Activated naive CD8-positive, alpha-beta T cell treated with anti-CD3 and anti-CD28 coated beads for 36 hours (primary cell): ENCODE measurements at places on chromosomes 3 and 15. TPM values are rescaled to one million over a fixed set of nuclear protein-coding genes. Genes with fewer than 3 reads are reported as not detected.

The RASL12 gene
- total RNA-seq: not detected

DNA sequence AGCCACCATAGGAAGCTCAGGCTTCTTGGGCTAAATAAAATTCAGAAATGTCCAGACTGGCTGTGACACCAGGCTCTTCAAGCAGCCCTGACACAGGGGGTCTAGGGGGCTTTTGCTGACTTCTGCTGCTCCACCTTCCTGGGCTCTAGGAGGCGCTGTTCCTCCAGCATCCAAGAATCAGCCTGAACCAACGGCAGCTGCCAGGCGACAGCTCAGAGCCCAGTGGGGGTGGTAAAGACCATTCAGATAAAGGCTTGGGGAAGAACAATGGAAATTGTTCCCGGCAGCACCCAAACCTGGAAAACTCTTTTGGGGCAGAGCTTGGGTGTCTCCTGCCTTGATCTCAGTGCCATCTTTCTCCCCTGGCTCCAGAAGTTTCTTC lies 21.6 kb upstream of the PSTPIP1 start:
- no peak overlapping the region for H3K4me3 ChIP-seq
- H3K36me3 ChIP-seq: no peaks in the 10 kb centered on the region
- no peaks in the 10 kb centered on the region for H3K27me3 ChIP-seq
- peak; percentile 71 for DNase-seq

DNA sequence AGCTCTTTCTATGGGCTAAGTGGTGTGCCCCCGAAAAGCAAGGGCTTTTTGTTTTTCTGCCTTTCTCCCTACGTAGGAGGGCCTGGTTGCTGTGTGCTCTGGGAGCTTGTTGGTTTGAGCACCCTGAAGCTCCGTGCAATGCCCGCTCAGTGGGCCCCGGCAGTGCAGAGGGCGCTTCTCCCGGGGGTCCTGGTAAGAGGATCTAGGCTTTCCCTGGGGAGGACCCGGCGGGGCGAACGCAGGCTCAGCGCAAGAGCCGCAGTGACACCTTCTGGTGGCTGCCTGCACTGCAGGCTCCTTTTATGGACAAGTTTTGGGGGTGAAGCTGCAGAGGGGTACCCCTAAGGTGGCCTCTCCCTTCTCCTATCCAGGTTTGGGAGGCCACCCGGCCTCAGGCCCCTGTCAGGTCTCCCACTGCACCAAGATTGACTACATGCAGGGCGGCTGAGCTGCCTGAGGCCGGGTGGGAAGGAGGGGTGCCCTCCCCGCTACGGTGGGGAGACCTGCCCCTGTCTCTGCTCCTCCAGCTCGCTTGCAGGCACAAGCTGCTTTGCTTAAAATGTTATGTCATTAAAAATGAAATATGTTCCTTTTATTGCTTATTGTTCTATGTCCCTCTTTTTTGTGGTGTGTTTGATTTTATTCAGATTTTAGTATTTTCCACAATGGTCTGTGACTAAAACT lies 387.9 kb downstream of the GABRG3 start:
- no peaks in the 10 kb centered on the region for H3K4me1 ChIP-seq
- no peaks in the 10 kb centered on the region for H3K36me3 ChIP-seq
- no peak overlapping the region for H3K27ac ChIP-seq
- H3K4me3 ChIP-seq: no peak overlapping the region

- no peak overlapping the region for H3K4me3 ChIP-seq
- DNase-seq: no peak
- no peak overlapping the region for H3K27ac ChIP-seq
- H3K36me3 ChIP-seq: peaks cover 40% of the 10 kb centered on the region
These were observed 20.3 kb downstream of the GYG1 start for GRCh38 chr3:149011676-149012075.

DNA sequence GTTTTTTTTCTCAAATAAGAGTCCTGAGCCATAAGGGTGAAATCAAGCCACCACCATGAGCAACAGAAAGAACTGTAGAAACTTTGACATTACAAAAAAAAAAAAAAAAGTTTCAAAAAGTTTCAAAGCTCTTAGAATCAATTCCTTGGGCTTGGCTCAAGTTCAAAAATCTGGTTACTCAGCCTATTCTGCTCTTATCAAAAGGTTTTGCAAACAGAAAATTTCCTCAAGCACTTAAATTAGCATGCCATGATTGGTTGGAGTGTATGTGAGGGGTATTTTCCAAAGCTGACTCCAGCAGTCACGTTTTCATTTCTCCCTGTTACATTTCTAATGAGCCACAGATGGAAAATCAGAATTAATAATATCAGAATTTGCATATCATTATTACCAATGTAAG lies 12.1 kb upstream of the PEX5L start:
- H3K27me3 ChIP-seq: no peaks in the 10 kb centered on the region
- DNase-seq: no peak
